Ovary (tissue), 10 donors: ENCODE measurements at places on chromosomes 3 and 15.

GRCh38 chr3:152860736-152861135, 25.8 kb downstream of the P2RY1 start:
- no peak for DNase-seq

DNA sequence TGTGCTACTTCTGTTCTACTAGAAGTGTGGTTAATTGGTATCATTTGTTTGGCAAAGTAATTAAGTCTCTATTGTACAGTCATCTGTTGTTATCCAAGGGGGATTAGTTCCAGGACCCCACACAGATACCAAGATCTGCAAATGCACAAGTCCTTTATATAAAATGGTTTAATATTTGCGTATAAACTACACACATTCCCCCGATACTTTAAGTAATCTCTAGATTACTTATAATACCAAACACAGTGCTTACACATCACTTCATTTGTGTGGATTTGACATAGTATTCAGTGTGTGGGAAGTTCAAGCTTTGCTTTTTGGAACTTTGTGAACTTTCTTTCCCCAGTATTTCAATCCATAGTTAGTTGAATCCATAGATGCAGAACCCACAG, 50.5 kb upstream of the ABI3BP start:
- no peak for DNase-seq

GRCh38 chr15:99682455-99682854, 50.8 kb downstream of the LYSMD4 start:
- DNase-seq, result no peak

DNA sequence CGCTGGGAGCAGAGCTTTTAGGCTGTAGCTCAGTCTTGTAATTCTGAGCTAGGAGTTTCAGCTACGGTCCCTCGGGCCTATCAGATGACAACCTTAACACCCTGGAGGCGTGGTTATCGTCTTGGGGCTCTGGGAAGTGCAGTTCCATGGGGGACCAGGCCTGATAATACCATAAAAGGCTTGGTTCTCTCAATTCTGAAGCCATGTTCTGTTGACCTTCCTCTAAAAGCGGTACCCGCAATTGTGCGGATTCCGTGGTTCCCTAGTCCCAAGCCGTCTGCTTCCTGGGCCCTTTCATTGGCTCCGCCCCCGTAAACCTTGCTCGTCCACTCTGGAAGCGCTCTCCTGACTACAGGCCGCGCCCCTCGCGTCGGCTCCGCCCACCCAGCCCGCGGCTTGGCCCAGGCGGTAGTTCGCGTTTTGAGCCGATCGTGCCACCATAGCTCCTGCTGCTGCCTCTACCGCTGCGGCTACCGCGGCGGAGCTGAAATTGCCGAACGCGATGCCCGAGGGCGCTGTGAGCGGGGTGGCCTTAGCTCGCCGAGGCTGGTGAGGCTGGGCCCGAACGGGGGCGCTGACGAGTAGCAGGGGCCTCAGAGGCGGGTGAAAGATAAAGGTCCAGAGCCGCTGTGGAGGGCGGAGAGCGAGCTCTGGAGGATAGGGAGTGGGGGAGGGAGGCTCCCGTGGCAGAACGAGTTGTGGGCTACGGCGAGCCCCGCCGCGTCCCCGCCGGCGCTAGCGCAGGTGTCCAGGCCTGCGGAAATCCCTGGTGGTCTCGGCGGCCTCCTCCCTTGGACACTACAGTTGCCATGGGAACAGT, at the start of gene MAPKBP1:
Gene MAPKBP1, plus strand, starts transcription at position 423 of the 820 bp plus-strand sequence. CDS start 792 bp downstream, outside the sequence.
- peak; percentile 98 for DNase-seq

DNA sequence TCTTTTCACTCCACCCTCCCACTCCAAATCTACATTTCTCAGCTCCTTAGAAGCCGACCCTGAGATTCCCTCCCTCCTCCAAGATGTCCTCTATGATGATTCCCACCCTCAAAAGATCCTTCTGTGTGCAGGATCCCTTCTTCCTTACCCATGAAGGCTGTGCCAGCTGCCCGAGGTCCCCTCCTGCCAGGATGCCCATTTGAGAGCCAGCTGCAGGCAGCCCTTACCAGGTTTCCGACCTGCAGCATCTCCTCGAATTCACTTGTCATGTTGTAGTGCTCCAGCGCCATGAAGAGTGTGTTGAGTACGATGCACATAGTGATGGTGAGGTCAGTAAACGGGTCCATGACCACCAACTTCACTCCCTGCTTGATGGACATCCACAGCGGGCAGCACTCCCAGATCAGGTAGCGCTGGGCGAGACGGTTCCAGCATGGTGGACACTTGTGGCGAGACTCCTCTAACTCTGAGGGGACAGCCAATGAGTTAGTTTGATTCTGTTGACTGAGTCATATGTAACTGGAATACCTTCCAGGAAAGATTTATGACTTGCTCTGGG, 51.9 kb downstream of the SCN5A start:
- DNase-seq, result no peak

DNA sequence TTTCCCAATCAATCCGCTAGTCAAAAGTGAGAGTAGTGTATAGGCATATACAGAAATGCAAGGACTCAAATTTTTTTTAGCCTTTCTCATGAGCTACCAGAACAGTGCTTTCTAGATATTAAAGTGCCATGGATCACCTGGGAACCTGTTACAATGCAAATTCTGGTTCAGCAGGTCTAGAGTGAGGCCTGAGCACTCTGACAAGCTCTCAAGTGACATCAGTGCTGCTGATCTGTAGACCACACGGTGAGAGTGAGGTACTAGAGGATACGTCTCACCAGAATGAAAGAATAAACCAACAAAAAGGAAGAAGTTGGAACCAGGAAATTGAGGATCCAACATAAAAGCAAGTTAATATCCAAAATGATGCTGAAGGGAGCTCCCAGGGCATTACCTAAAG, 16.0 kb upstream of the PLA2G4D start:
- DNase-seq, result no peak

GRCh38 chr3:153289334-153289808, 127.3 kb downstream of the RAP2B start:
- DNase-seq, result no peak

DNA sequence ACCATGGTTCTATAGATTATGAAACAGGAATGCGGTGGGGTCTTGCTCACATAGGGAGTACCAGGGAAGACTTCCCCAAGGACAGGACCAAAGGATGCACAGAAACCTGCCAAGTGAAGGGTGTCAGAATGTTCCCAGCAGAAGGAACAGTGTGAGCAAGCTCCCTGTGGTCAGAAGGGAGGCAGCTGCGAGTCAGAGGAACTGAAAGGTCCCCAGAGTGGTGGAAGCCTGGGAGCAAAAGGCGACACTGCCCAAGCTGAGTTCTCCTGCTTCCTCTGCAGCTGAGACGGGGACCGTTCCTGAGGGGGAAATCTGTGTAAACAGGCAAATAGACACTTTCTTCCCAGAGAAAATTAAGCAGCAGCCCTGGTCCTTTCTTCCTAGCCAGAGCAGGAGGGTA, 14.2 kb upstream of the SLC6A6 start:
- no peak for DNase-seq

GRCh38 chr15:93500155-93500554, 411.1 kb upstream of the RGMA start:
- no peak for DNase-seq

GRCh38 chr3:52707585-52707984, 1.7 kb downstream of the SPCS1 start:
- DNase-seq, result no peak

DNA sequence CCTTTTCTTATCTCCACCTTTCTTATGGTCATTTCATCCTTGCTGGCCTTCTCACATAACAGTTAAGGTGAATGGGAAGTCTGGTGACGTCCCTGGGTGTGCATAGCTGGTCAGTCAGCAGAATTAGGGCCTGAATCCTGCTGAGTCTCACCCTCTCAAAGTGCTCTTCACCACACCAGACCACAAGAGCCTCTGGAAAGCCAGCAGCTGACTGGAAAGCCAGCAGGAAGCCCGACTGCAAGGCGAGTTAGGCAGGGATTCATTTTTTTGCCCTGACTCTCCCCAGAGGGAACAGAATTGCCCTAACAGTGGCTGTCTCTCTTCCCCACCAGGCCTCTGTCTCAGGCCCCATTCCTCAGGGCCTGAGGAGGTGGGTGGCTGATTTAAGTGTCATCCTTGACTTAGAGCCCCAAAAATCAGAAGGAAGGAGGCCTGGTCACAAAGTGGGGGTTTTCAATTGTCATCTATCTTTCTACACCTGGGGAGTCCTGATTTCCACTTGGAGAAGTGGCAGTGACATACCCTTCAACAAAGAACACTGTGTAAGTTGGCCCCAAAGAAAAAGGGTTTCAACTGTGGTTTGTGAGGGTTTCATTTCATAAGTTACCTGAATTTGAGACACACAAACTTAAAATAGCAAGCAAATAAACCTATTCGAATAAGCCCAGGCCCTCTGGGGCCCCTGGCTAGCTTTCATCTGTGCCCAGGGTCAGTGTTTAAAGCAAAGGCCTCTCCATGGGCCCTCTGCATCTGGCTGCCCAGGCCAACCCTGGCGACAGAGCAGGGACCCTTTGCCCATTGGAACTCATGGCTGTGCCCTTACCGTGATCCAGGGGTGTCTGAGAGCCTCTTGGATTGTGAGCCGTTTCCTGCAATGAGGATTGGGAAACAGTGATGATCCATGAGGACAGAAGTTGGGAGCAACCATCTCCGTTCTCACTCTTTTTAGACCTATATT, 90.5 kb upstream of the HERC1 start:
- no peak for DNase-seq

- DNase-seq, result peak; percentile 65
These were observed 514 bp downstream of the MBNL1 start for GRCh38 chr3:152269056-152269830.

- no peak for DNase-seq
These were observed 271.4 kb upstream of the RORA start for GRCh38 chr15:61500523-61500922.

DNA sequence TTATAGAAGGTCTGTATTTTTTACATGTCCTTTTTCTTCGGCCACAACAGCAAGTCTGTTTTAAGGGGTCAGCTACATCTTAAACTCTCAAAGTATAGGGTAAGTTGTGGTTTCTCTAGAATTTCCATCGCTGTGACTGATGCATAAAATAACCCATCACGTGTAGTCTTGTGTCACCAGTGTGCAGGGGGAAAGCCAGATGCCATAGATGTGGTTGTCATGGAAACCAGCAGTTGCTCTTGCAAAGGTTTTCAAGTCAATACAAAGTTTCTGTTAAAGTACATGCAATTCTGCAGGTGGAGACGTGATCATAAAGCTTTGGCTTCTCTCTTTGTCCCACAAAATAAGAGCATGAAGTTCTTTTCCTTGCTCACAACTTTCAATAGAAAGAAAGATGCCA, 210.3 kb upstream of the ONECUT1 start:
- DNase-seq, result no peak

DNA sequence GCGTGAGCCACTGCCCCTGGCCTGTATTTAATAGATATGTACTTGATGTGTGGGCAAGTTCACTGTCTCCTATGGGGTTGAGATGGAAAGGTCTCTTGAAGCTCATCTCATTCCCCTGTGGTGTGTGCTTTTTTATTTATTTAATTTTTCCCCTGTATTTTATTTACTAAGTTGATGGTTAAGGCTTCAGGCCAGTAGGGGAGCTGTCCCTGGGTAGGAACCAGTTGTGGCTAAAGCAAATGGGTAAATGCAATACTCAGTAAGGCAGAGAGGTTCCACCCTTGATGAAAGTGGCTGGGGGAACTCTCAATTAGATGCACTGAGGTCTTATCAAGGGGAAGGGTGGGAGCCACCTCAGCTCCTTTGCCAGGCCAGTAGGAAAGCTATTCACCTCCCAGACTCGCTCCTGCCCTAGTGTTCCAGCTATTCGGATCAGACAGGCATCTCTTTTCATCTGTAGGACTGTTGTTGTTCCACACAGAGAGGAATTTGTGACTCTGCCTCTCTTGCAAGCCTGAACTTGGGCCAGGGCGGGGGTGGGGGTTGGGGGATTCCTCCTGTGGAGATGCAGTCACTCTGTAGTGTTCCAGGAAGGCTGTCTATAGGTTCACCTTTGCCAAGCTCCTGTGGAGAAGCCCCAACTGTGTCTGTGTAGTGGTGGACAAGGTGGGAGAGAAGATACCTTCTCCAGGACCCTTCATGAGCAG, 26.1 kb downstream of the PCCB start:
- DNase-seq, result no peak

- no peak for DNase-seq
These were observed 22.3 kb upstream of the SACM1L start for GRCh38 chr3:45666757-45667431.

GRCh38 chr3:148911173-148911572, 46.1 kb downstream of the CPA3 start:
- no peak for DNase-seq

GRCh38 chr15:29821416-29822099, 710 bp downstream of the TJP1 start:
- peak; percentile 66 for DNase-seq

DNA sequence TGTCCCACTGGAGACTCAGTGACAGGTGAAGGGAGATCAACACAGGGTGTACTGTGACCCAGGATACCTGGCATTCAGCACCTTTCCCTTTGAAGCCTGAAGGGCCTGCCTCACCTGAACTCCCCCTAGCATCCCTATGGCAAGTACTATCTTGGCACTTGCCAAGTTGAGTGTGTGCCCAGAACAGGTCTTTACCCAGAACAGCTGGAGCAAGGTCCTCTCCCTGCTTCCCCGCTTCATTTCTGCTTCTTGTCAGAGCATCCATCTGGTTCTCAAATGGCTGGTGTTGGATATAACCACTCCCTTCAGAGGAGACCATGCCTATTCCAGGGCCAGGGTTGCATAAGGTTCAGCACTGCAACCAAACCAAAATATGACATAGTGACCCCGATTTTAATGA, 73.0 kb downstream of the FAM43A start:
- no peak for DNase-seq

DNA sequence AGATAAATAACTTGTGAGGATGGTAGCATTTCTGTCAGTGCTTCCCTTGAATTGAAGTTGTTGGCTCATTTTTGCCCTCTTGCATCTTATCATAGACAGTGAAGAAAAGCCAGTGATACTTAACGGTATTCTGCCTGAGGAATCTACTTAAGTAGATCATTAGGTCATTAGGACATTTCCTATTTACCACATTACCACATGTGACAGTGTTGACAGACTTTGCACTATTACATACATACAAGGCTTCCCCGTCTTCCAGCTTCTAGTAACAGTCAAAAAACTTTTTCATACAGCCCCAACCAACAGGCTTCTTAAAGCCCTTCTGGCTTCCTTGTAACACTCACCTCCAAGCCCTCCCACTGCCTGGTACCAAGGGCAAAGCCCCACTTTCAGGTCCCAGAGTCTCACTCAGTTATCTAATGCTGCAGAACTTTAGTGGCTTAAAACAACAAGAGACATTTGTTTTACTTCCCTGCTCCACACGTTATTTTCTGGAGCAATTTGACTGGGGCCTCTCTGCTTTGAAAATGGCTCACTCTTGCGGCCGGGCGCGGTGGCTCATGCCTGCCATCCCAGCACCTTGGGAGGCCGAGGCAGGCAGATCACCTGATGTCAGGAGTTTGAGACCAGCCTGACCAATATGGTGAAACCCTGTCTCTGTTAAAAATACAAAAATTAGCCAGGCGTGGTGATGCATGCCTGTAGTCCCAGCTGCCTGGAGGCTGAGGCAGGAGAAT, 40.0 kb downstream of the ASB7 start:
- DNase-seq, result no peak

DNA sequence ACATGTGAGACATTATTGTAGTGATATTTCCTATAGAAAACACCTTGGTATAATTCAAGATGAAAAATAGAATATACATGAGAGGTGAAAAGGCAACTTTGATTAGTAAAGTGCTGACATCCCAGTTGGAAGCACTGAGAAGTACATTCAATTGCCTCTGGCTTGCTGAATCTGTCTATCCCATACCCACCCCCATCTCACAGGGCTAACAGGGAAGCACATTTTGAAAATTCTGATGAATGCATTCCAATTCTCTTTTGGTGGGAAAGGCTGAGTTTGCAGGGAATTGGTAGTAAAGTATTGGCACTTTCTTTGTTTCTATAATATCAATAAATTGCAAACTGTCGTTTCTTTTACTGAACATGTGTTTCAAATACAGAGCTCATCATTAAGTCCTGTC, 122.9 kb downstream of the MBNL1 start:
- no peak for DNase-seq
